Stimulated activated CD4-positive, alpha-beta T cell treated with anti-CD3 and anti-CD28 coated beads, Interleukin-1b, Interleukin-23, amount 100 ng/mL, for 4 hours (primary cell): ENCODE measurements at places on chromosomes 1 and 21.

DNA sequence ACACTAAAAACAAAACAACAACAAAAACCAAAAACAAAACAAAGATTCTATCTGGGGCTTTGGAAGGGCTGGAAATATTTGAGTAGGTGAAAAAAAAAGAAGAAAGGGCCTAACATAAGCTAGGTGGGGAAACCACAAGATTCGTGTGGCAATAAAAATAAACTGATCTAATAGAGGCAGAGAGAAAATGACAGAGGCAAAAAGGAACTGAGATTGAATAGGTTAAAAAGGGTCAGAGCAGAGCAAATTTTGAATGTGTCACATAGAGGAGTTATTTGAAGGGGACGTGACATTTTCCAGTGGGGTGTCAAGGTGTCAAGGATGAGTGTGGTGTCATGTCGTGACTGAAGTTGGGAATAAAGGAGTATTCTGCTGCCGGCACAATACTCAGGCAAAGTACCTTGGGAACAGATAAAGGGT is 65.2 kb upstream of the RALGPS2 start:
- DNase-seq, result no peak

- DNase-seq, result no peak
Observed at GRCh38 chr21:27645285-27645684, 678.4 kb upstream of the ADAMTS5 start.

- DNase-seq, result no peak
Observed at GRCh38 chr1:102586022-102586421, 522.3 kb downstream of the COL11A1 start.

GRCh38 chr1:66315671-66316070 is 218.3 kb upstream of the SGIP1 start:
- no peak for DNase-seq

DNA sequence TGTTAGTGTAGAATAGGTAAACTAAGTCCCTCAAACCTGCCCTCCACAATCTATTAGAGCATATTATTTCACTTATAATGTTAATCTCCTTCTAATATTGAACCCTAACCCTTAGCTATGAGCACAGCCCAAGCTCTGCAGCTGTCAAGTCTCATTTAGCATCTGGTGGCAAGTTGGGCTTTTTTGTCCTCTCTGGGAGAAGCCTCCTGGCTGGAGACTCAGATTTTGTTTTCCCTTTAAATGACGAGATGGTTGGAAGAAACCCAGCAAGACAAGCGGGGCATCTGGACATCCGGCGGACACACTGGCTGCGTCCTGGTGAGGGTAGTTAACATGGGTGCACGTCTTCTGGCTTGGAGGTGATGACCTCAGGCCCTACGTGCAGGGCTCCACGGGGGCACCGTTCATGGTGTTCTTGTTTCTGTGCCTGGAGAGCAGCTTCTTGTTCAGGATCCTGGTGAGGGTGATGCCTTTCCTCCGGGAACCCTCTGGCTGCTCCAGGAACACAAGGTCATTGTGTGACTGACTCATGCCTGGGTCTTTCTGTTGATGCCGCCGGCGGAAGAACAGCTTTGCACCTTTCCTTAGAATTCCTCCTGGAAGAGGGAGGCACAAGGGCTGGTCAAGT is 9.7 kb upstream of the PRDM15 start:
- DNase-seq, result no peak

- DNase-seq, result no peak
Observed at GRCh38 chr21:44092211-44092610, 15.0 kb upstream of the PWP2 start.

DNA sequence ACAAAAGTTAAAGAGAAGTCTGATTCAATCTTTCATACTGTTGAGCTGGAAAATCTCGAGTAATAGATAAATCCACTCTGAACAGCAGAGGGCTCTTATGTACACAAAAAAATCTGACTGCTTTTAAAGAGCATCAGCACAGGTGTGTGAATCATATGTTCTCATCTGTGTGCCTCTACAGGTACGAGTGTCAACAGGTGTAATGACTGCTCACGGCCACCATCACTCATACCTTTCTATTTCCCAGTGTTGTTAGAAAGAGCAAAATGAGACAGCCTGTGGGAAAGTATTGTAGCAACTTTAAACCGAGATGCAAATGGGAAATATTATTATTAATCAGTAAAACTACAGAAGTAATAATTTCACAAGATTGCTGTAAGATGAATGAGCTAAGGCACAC is 49.0 kb upstream of the SCAF4 start:
- no peak for DNase-seq
